NCI-H1092 treated with DMSO at 0.1 percent for 48 hours (cell line): ENCODE measurements at places on chromosomes 11 and 22.

DNA sequence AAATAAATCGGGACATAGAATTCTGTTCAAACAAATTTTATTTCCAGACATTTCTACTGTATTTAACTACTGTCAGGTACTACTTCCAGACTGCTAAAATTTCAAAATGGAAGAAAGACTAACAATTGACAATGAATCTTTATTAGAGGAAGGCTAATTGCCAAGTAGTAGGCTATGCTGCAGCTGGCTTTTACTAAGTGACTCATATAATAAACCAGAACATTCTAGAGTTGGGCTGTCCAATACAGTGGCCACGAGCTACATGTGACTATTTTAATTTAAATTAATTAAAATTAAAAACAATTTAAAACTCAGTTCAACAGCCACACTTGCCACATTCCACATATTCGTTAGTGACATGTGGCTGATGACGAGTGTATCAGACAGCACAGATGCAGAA, 27.6 kb downstream of the CHKA start:
- DNase-seq, result no peak

DNA sequence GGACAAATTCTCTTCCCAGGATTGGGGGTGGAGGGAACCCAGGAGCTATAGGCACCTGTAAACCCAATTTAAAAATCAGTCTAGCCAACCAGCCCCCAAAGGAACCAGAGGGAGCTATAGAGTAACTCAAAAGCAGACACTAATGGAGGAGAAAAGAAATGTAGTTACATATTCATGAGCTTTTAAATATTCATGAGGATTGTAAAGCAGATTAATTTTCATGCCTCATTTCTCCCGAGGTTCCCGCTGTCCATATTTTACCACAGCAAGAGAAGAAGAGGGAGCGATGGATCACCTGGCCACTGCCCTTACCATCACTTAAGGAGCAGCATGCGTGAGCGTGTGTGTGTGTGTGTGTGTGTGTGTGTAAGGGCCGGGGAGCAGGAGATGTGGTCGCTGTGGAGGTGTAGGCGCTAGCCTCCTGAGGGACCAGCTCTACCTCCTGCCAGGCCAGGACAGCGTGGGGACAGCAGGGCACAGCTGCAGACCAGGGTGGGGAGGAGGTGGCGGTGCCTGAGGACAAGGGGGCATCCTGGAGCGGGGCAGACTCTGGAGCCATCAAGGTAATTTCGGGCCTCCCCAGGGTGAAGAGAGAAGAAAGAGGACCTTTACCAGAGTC, 100.7 kb upstream of the THY1 start:
- no peak for DNase-seq

DNA sequence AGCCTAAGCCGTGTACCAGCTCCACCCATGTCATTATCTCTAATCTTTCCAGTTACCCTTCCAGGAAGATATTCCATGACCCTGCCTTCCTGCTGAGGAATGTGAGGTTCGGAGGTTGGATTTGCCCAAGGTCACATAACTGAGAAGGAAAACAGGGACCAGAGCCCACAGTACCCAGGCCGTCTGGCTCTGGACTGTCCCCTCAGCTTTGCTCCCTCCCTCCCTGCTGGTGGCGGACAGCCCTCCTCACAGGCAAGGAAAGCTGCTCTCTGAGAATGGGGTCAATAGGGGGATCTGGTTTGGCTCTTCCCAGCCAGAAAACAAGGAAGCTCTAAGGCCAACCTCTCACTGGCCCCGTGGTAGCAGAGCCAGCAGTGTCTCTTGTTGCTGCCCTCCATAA, 63.3 kb downstream of the SYN3 start:
- DNase-seq, result no peak

DNA sequence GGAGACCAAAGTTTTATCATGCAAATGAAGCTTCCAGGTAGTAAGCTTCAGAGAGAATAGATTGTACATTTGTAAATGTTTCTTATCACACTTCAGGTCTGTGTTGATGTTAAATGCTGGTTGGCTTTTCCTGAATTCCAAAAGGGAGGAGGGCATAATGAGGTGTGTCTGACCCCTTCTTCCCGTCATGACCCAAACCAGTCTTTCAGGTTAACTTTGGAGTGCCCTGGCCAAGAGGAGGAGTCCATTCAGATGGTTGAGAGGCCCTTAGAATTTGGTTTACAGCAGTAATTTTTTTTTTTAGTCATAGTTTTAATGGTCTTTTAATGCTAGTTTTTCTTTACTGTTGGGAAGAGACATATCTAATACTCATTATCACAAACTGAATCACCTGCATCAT, 2.5 kb downstream of the OR6X1 start:
- no peak for DNase-seq

DNA sequence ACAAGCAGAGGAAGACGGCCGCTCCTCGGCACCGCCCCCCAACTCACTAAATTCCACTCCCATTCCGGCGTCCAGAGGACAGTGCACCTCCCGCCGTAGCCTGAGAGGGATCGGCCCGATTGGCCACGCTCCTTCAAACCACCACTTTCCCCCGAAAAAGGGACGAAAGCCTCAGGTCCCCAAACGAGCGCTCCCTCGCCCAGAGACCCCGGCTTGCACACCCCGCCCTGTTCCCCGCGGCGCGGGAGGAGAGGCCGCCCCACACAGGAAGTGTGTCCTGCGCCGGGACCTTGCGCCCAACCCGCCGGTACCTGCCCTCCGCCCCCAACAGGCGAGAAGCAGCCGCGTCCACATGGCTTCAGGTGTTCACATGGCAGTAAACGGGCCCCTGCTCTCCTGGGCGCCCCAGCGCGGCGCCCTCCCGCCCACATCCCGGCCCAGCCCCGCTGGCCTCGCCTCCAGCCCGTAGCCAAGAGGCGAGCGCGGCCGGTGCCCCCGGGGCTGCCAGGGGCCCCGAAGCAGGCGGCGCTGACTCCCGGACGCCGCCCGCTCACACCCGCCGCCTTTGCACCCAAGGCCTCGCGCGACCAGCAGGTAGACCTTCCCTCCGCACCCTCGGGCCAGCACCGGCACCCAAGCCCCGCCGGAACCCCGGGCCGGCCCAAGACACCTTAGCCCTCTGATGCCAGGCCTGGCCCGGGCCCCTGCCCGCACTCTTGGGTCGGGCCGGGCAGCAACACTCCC, 849 bp downstream of the TCF20 start:
- no peak for DNase-seq
